Epithelial cell of proximal tubule (primary cell): ENCODE measurements at places on chromosomes 11 and 22.

GRCh38 chr11:6027501-6027900, 3.1 kb downstream of the OR56A1 start:
- DNase-seq: no peak

- DNase-seq: no peak
Measured at GRCh38 chr22:48570912-48571311, 1256.8 kb downstream of the BRD1 start.

DNA sequence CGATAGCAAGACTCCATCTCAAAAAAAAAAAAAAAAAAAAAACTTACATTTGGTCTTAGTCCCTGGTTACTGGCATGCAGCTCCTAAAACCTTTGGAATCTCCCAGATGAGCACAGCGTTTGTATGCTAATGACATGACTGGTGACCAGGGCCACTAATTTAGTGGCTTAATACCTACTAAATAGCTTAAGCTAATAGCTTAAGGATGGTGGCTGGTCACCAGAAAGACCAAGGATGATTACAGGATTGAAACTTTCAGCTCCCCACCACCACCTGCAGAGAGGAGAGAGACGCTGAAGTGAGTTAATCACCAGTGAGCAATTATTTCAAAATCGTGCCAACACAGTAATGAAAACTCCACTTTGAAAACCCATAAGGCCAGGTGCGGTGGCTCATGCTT, 37.1 kb downstream of the DENND5A start:
- no peak for DNase-seq

GRCh38 chr22:37427135-37427710, at the start of gene ELFN2:
TSS of gene ELFN2 (minus strand) at chr22:37427479. CDS start at chr22:37375534, 51,945 bp downstream.
- no peak for DNase-seq

GRCh38 chr22:43944670-43945430, 10.4 kb upstream of the SAMM50 start:
- DNase-seq: no peak

GRCh38 chr11:1059759-1060158, 14.9 kb upstream of the MUC2 start:
- DNase-seq: no peak

GRCh38 chr11:64290352-64291261, 495 bp upstream of the KCNK4 start:
- DNase-seq: no peak

- no peak for DNase-seq
Measured at GRCh38 chr11:93939084-93939760, 81.9 kb upstream of the HEPHL1 start.

DNA sequence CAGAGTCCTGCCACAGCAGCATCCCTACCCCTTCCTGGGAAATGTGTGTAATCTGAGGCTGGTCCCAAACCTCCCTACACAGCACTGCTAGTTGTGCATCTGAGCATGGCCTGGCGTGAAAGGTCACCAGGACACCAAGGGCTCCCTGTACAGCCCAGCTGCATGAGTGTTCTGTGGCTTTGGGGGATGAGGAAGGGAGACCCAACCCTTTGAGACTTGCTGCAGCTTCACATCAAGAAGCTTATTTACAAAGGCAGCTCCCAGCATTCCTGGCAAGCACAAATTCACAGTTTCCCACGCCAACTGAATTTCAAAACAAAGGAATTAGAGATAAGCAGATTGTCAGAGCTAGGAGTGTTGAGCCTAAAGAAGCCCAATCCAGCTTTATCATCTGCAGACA, 32.2 kb downstream of the CSNK2A3 start:
- DNase-seq: no peak

GRCh38 chr22:42742940-42743339, 22.3 kb upstream of the A4GALT start:
- DNase-seq: no peak
